ENCODE measurements at places on chromosomes 5 and 9.

- no peak for DNase-seq
Observed at GRCh38 chr5:173317091-173317730, 11.0 kb downstream of the STC2 start.

GRCh38 chr5:78920604-78921003 lies 64.5 kb downstream of the ARSB start:
- peak; percentile 20 for DNase-seq

- no peak for DNase-seq
Observed at GRCh38 chr5:19880859-19881436, 107.1 kb downstream of the CDH18 start.

DNA sequence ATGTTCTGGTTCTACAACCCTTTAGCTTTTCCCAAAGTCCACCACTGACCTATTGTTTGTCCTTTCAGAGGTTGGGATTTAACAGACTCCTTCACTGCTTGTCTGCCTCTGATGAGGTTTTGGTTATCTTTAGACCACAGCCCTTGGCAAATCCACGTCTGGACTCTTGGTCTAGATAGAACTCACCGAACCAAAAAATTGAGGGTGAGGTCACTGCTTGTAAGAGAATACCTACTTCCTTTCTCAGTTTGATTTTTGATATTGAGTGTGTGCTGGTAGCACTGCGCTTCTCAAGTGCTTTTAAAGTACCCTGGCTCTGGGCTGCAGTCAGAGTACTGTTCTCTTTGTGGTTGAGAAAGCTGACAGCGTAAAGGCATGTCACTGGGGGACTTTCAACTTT lies 61.7 kb downstream of the JMY start:
- DNase-seq = no peak

GRCh38 chr9:20619487-20620200 lies 2.7 kb downstream of the MLLT3 start:
- peak; percentile 40 for DNase-seq

DNA sequence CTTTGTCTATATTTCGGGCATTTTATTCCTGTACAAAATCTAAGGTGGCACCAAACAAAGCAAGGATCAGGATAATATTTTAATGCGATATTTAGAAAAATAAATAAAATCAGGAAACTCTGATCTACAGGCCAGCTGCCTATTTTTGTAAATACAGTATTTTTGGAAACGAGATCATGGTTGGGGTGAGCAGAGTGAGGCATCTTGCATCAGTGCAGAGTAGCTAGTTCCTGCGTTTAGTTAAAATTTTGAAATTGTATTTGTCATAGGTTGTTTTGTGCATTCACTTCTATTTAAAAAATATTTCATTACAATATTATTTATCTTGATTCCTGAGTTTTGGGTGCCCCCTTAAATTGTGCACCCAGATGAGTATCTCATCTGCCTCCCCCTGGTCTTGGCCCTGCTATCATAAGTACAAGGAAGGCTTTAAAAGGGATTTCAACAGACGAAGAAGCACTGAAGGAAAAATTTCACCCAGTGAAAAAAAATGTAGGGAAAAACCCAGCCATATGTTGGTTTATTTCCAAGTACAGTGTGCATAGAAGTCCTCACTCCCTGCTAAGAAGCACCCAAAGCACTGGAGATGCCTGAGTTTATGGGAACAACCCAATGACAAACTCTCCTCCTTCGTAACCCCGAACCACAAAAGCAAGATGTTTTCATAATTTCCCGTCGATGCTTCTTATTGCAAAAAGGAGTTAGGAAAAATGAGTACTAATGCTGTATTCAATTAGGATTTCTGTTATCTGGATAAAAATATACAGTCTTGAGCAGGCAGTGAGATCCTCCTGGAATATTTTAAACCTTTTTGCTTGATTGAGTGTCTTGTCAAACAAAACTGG lies 304.7 kb upstream of the CLINT1 start:
- no peak for DNase-seq

DNA sequence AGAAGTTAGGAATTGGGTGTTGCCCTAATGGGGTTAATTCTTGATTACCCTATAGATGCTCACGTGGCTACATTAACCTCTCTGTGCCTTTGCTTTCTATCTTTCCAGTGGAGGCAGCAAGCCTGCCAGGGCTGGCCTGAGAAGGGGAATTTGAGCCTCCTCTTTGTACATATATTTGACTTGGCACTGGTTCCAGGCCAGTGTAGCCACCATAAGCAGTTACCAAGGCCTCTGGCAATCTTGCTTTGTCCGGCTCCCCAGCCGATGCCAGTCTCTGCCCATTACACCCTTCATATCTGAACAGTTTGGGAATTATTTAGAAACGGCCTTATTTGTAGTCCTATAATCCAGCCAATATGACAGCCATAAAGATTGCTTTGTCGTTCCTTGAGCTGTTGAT lies 58.6 kb upstream of the PPARGC1B start:
- DNase-seq = no peak

DNA sequence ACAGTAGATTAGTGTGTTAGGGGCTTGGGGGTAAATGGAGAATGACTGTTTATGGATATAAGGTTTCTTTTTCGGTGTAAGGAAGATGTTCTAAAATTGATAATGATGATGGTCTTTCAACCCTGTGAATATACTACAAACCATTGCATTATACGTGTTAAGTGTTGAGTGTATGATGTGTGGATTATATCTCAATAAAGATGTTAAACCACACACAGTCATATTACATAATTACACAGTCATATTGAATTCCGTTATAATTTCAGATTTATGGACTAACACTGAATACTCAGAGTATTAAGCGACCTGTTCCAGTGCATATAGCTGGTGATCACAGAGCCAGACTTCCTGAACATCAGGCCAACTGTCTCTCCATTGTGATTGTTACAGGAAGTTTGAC lies 68.1 kb downstream of the F2RL2 start:
- DNase-seq = no peak

DNA sequence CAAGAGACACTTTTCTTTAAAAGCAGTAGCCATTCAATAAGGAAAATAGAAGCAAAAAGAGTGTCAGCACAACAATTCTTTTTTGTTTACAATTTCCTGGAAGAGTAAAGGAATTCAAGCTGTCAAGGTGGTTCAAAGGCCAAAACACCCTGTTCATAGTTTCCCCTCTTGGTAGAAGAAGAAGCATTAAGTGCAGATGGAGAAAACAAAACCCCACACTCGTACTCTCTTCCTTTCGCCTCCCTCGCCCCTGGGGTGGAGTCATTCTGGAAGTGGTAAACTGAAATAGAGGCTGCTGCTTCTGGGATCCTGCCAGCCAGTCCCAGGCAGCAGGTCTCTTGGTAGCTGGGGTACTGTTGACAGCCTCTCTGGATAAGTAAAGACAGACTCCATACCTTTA lies 105.0 kb downstream of the ANKRD55 start:
- no peak for DNase-seq

GRCh38 chr5:80784451-80784850 lies 129.7 kb upstream of the DHFR start:
- no peak for DNase-seq

GRCh38 chr9:106922026-106922425 lies 59.1 kb downstream of the ZNF462 start:
- no peak for DNase-seq

- DNase-seq = no peak
Observed at GRCh38 chr5:138951986-138952735, 77.0 kb upstream of the LRRTM2 start.

DNA sequence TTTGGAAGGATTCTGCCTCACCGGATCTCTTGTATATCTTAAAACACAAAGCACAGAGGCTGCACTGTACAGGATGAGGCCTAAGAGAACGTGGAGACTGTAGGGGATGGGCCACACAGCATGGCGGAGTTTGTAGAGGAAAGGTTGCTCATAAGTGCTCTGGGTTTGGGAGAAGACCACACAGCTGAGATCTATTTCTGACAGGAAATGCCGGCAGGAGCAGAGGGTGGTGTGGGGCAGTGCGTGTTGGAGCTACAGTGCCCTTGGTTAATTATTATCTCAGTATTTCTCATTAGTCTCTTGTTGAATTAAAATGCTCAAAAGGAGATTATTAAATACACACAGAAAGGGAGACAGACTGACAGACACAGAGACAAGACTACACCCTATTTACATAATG lies 9.6 kb downstream of the PALM2AKAP2 start:
- no peak for DNase-seq

GRCh38 chr9:14560194-14560593 lies 133.0 kb downstream of the ZDHHC21 start:
- no peak for DNase-seq

- peak; percentile 58 for DNase-seq
Observed at GRCh38 chr9:135879619-135880018, 27.7 kb downstream of the CAMSAP1 start.

DNA sequence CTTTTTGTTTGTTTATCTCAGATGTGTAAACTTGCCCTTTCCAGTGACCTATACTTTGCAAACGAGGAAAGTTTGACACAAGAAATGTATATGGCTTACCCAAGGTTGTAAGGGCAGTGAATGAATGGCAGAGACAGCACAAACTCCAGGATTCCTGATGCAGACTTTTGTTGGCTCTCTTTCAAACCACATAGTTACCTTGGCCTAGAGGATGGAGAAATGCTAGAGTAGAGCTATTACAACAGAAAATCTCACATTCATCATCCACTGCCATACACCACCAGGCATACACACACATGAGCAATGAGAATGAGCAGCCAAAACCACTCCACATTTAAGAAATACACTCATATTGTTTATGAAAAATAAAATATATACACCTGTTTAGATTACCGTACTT lies 387.0 kb downstream of the TLR4 start:
- DNase-seq = no peak

DNA sequence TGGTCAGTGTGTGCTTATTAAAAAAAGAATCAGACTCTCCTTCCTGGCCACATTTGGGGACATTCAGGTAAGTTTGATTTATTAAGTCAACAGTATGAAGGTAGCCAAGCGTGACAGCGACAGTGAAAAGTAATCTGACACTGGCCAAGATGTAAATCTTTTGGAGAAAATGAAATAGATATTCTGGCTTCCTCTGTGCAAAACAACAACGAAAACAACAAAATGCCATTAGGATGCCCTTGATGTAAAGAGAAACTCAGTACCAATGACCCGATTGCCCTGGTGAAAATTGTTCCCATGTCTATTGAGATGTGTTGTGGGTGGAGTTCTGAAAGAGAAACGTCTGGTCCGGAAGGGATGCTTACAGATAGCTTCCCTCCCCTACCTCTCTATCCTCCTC lies 267.8 kb downstream of the MAT2B start:
- no peak for DNase-seq

GRCh38 chr9:84271531-84271900 lies 69.0 kb downstream of the SLC28A3 start:
- DNase-seq = peak; percentile 60

DNA sequence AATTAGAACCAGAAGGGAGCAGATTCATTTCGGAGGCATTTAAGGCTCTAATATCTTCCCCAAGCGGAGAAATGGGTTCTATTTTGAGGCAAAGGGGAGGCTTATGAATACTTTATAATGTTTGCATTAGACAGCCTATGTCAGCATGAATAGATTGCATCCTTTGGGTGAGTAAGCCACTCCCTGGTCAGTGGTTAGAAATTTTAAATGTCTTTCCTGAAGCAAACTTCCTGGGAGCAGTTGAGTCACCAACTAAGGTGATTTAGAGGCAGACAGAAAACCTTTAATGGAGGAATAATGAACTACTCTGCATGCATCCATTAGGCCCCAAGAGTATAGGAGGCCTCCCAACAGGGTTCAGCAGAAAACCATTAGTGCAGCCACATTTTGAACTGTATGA lies 204.9 kb downstream of the ELAVL2 start:
- no peak for DNase-seq

- DNase-seq = no peak
Observed at GRCh38 chr5:351921-352245, 30.4 kb downstream of the AHRR start.

GRCh38 chr5:151631941-151632340 lies 40.8 kb upstream of the FAT2 start:
- no peak for DNase-seq

DNA sequence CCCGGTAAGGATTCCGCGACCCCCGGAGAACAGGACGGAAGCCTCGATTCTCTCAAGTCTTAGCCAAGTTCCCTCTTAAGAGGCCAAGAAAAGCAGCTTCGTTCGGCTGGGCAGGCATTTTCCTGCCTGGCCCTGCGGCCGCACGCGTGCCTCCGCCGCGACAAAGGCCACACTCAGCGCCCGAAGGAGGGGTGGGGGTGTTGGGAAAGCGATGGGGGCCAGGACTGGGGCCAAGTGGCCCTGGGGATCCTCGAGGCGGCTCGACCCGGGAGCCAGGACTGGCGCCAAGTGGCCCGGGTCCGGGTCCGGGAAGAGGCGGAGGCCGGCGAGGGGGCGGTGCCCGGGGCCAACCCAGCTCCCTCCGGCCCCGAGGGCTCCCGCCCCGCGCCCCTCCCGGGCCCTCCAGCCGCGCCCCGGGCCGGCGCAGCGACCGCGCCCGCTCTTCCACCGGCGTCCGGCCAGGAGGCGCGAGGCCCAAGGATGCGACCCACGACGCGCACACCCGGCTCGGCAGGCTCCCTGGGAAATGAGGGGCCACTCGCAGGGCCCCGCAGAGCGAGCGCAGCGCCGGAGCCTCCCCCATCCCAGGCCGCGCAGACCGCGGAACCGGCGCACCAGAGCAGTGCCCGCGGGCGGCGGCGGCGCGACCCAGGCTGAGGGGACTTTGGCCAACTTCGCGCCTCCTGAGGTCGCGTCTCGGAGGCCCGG lies 756 bp downstream of the VAV2 start:
- DNase-seq = no peak

- no peak for DNase-seq
Observed at GRCh38 chr9:108033976-108034964, 544.7 kb upstream of the KLF4 start.

- no peak for DNase-seq
Observed at GRCh38 chr9:116765011-116765410, 77.9 kb downstream of the TRIM32 start.

DNA sequence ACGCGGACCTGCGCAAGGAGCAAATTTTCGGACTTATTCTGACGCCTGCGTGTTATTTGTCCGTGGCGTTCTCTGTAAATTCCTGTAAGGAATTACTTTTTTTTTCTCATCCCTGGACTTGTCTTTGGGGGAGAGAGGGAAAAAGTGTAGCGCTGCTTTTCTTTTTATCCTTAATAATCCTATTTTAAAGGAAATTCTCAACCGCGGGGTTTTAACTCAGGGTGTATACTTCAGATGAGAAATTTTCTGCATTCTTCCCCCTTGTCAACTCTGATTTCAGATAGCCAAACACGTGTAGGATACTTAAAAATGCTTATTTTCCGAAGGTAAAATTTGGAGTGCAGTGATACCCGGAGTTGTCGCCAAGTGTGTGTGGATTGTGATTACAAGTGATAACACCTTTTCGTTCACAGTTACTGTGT lies 853 bp downstream of the DCP2 start:
- DNase-seq = peak; percentile 33

- DNase-seq = no peak
Observed at GRCh38 chr9:5592231-5592630, 36.7 kb upstream of the RIC1 start.

- DNase-seq = no peak
Observed at GRCh38 chr5:42691413-42691937, 65.1 kb upstream of the CCDC152 start.

- DNase-seq = no peak
Observed at GRCh38 chr5:136153581-136154236, 21.1 kb downstream of the SMAD5 start.

GRCh38 chr9:122389195-122389594 lies 18.4 kb downstream of the PTGS1 start:
- DNase-seq = no peak
